ENCODE measurements at places on chromosomes 2 and 18.

DNA sequence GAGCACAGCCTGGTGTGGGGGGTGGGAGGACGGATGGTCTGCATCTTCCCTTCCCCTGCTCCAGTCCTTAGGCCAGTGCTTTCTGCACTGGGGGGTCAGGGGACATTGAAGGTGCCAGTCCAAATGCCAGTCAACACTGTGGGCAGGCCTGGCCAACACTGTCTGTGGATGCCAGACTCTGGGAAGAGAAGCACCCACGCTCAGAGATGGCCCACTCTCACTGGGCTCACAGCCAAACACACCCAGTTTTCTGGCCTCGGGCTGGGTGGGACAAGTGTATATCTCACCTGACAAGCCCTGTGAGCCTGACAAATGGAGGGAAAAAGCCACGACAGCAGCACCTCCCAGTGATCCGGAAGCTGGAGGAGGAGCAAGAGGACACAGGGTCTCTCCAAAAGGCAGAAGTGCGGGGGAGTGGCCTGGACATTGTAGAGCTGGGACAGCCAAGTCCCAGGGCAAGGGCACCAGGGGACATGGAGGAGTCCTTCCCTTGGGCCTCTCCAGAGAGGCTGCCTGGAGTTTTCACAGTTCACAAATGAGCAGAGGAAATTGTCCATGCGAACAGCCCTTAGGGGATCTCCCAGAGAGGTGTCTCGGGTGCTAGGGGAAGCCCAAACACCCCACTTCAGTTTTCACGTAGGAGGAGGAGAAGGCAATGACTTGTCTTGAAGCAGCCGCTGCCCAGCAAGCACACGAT is 79.3 kb downstream of the SDC1 start:
- peak; percentile 72 for DNase-seq

GRCh38 chr2:222127660-222128059 is 171.1 kb downstream of the PAX3 start:
- DNase-seq: no peak

- DNase-seq: peak; percentile 66
Observed at GRCh38 chr2:222861411-222862105, 722 bp downstream of the ACSL3 start.

GRCh38 chr2:219434718-219435525 is at the start of gene SPEG:
Gene SPEG, plus strand, starts transcription at chr2:219434843. Its CDS starts 135 bp downstream, at chr2:219434978.
- no peak for DNase-seq

- no peak for DNase-seq
Observed at GRCh38 chr18:48904847-48905394, 45.8 kb downstream of the SMAD7 start.

DNA sequence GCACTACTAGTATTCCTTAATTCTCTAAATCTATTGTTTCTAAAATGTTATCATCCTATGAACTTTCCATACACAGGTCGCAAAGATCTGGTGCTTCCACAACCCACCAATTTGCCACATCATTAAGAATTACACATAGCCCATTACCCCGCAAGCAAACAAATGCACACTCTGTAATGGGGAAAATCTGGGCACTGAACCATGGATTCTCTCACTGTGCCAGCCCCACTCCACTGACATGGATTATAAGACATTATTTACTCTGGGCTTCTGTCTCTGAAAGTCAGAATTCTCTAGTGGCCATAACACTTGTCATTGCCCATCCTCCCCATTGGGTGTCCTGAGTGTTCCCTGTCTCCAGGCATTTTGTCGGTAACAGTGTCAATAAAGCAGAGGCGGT is 537.1 kb downstream of the EPHA4 start:
- no peak for DNase-seq

DNA sequence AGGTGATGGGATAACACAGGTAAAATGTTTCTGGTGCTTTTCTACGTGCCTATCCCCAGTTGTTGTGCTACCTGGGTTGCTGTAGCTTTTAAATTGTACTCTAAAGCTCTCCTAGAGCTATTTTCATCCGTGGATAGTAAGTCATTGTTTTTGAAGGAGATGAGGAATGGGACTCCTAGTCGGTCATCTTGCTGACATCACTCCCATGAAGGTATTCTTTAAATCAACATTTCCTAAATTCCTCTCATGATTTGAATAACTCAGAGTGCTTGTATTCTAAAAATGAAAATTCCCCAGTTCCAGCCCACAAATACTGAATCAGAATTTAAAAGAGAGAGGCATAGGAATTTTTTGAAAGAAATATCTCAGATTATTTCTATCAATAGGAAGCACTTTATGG is 44.3 kb downstream of the CCDC148 start:
- no peak for DNase-seq

DNA sequence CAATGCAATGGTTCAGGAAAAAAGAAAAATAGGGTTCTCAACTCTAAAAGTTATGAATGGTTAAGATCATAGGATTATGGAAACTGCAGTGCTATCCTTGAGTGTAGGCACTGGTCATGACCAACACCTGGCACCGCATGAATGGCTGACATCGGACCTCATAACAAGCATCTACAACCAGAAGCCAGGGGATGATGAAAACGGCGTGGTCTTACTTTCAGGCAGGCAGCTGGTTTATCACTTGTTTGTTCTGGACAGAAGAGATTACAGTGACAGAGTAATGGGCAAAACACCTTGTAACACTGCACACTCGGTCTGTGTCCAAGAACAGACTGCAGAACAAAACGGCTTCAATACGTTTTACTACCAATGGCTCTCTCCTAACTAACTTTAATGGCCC is 132.8 kb downstream of the STK39 start:
- DNase-seq: no peak

DNA sequence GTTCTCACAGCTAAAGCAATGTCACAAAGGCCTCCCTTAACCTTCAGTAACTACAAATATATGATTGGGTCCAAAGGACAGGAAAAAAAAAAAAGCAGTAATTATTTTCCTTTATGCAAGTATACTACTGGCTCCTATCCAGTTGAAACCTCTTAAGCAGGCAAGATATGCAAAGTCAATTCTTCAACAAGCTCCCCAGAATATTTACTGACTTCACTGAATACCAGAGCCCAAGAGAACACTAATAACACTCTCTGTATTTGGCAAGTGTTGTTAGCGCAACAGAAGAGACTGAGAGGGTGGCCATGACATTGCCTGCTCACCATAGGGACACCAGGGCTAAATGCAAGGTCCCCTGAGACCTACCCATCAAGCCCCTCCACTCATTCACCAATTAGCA is 74.5 kb downstream of the AP1S3 start:
- no peak for DNase-seq

DNA sequence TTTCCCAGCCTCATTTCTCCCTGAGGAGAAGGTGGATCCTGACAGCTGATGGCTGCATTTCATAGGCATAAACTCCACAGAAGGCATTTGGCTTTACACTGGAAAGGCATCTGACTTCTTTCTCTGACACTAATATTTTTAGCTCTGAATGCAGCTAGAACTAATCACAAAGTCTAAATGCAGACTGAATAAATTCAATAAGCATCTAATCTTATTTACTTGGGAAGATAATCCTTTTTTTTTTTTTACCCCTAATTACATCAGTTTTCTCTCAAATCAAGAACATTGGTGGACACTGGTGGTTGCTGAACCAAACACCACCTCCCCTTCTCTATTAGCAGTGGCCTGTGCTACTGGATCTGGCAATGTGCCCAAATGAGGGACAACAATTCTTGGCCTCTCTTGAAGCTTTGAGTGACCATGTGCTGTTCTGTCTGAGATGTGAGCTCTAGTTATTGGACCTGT is 50.9 kb upstream of the CD226 start:
- no peak for DNase-seq

All from GM13977 (cell line).